A172 (cell line): ENCODE measurements at places on chromosomes 5 and 9. TPM values are rescaled to one million over a fixed set of nuclear protein-coding genes. Genes with fewer than 3 reads are reported as not detected.

DNA sequence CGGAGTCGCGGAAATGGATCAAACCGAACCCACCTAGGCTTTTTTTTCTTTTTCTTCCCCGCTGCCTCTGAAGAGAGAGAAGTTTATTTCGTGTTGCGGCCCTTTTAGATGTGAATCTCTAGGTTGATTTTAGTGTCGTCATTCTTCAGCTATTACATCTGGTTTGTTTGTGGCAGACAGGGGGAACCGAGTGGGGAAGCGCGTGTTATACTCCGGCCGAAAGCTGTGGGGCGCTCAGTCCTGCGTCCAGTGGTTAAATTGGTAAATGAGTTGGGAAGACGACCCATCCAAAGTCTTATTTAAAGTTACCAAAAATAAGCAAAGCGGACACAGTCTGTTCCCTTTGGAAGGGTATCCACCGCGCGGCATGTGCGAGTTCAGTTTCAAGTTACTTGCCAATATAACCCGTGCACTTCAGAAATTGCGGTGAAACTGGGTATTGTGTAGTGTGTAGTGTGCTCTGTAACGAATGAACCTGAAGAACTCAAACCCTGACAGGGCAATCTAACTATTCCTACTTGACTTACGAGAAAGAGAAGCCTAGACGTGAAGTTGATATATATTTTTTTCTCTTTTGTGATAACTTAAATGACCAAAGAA is 1.3 kb downstream of the MAN2A1 start:
- peak; percentile 78 for DNase-seq

DNA sequence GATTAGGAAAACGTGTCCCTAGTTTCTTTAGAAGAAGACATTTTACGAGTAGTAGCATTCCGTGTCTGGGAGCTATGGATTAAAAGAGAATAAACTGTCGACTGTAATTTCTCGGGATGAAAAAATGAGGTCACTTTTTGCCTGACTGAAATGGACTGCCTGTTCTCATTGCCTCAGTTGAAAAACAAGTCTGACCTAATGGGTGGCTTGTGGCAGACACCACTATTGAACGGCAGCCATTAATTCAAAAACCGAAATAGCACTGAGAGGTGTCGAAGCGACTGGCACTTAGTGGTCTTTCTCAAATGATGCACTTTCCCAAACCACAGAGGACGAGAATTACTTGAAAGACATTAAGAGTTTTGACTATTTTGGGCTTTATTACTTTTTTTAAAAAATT is 35.4 kb downstream of the OSTF1 start:
- DNase-seq = no peak

GRCh38 chr5:3357291-3357690 is 238.3 kb upstream of the IRX1 start:
- DNase-seq = no peak

MYMK gene
- total RNA-seq = not detected in 2 replicates

DNA sequence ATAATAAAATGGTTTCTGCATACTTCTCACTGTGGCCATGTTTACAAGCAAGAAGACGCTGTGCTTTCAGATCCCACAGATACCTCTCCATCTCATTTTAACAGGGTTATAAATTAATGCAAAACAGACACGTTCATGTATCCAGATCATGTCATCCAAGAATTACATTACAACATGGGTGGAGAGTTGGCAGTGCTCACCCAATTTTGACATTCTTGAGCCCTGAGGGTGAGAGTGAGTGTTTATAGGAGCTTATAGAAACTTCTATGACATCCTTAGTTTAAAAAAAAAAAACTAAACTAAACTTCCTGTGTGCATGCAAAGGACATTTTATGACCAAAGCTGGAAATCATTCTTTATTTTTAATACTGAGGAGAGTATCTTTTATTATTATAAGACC is 9.1 kb downstream of the PRKACG start:
- DNase-seq = no peak

ACTL7B gene
- total RNA-seq = not detected in 2 replicates

DNA sequence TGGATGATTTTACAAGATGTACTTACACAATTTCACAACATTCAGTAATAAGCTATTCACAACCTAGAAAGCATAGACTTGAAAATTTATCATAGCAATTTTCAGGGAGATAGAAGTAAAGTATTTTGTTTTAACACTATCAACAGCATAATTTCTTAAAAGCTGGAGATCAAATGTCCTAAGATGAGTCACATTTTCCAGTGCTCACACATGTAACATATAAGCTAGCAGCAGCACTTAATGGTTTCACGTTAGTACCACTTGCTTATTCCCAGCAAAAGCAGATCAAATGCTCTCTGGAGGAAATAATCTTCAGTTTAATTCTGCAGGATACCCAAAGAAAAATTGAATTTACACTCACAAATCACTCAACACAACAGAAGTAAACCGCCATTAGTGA is 6.5 kb downstream of the OR13C8 start:
- no peak for DNase-seq

- DNase-seq = no peak
These were observed 342.9 kb downstream of the BNC2 start for GRCh38 chr9:16527573-16527972.

GRCh38 chr9:114497236-114497635 is 8.0 kb downstream of the WHRN start:
- DNase-seq = no peak

RACK1 gene
- 2,696 and 2,799 TPM in 2 replicates for total RNA-seq

- DNase-seq = no peak
These were observed 19.5 kb downstream of the AOPEP start for GRCh38 chr9:94745806-94746540.

S100Z gene
- total RNA-seq = 0.47 TPM in 1 of 2 replicates, not detected in the other

GRCh38 chr9:13278368-13279246 is 885 bp downstream of the MPDZ start:
- DNase-seq = peak; percentile 51

DNA sequence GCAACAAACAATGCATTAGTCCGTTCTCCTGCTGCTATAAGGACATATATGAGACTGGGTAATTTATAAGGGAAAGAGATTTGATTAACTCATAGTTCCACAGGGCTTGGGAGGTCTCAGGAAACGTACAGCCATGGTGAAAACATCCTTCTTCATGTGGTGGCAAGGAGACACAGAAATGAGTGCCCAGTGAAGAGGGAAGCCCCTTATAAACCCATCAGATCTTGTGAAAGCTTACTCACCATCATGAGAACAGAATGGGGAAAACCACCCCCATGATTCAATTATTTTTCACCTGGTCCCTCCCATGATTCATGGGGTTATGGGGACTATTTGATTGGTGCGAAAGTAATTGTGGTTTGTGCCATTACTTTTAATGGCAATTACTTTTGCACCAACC is 655.8 kb upstream of the SEMA6A start:
- DNase-seq = no peak
